ENCODE measurements at places on chromosomes 5 and 9. TPM values are rescaled to one million over a fixed set of nuclear protein-coding genes. Genes with fewer than 3 reads are reported as not detected.

The TRIO gene
- 14.0 TPM for total RNA-seq

The RAB3C gene
- not detected for total RNA-seq

The TMOD1 gene
- 0.91 TPM for total RNA-seq

The IL5 gene
- total RNA-seq: 7.0 TPM

The ZNF366 gene
- not detected for total RNA-seq

All from activated CD4-positive, alpha-beta T cell treated with anti-CD3 and anti-CD28 coated beads, Interleukin-2, amount 10 ng/mL, durations not matched to agents 24 days and 14 days (primary cell).